ENCODE measurements at places on chromosomes 3 and 15.

DNA sequence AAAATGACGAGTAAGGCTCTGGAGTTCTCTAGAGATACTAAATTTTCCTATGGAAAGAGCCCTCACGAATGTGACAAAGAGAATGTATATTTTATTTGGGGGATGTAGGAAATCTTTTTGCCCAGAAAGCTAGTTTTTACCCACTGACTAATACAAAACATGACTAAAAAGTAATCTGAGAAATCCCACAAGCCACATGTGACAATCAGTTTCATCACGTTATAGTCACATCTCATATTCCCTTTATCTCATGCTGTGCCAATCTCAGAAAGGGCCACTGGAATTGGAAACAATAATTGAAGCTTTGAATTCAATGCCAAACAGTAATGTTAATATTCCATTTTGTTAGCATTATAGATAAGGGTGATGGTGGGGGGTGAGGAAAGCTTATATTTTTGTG, 509.0 kb upstream of the GOLIM4 start:
- DNase-seq = no peak

GRCh38 chr15:85333132-85333831, 47.1 kb upstream of the AKAP13 start:
- DNase-seq = no peak

DNA sequence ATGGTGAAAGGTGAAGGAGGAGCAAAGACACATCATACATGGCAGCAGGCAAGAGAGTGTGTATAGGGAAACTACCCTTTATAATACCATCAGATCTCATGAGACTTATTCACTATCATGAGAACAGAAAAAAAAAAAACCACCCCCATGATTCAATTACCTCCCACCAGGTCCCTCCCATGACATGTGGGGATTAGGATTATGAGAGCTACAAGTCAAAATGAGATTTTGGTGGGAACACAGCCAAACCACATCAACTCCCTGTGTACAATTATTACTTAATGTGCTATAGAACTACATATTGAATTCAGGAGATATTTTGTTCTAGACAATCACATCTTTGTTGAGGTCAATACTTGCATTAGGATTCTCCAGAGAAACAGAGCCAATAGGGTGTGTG, 313.4 kb downstream of the CNTN6 start:
- DNase-seq = no peak

DNA sequence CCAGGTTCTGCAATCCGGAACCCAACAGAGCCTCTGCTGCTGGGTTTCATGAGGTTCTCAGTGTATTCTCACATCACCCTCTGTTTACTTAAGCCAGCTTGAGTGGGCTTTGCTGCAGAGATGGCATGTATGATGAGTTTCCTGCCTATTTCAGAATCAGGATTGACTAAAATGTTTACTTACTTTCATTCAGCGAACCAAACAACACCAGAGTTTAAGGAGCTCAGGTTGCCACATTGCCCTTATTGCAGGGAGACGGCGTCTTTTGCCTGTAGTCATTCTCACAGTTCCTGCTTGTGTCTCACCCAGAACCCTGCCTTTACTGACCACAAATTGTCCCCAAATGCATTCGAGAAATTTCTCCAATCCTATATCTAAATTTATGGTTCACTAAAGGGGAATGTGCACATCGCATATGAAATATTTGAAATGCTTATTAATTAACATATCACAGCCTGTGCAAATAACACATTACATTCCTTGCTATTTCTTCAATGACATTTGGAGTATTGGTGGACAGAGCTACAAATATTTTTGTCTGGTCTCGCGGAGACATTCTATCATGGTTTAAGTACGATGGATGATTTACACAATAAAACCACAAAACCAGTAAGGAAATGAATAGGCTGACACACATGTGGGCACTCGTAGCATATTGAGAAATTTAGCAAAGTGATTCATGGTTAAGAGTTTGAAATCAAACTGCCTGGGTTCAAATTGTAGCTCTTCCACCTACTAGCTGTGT, 377.2 kb upstream of the CFAP20DC start:
- no peak for DNase-seq

DNA sequence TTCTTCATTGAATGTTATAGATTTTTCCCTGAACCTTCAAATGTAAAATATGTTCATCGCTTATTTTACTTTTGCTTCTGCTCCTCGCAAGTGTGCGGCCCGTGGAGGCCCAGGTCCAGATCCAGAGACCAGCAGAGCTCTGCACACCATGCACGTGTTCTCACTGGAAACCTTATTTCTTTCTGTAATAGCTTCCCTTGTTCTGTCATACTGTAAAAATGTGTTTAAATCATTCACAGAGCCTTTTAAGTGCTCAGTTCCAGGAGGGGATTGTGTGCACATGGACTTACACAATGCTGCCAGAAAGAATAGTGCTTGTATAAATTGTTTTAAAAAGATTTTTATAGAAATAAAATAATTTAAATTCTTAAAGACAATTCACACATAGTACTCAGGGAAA, 359.3 kb downstream of the GABRG3 start:
- no peak for DNase-seq

DNA sequence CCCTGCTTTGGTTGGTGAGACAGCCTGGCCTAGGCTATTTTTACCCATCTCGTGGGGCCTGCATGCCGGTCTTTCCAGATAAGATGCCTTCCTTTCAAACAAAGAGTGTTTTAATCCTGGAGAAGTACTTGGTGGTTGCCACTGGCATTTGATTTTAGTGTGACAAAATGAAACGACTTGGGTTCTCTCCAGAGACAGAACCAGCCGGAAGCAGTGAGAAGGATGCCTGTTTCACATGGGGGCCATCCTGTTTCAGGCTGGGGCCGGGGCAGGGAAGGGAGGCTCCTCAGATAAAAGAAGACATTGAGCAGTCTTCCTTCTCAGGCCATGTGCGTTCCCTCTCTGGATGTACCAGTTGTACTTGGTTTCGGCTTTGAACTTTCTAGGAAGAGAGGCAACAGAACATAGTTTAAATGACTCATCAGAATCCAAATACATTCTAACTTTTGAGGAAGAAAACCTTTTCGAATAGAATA, 74.9 kb downstream of the TOP2B start:
- DNase-seq = no peak

DNA sequence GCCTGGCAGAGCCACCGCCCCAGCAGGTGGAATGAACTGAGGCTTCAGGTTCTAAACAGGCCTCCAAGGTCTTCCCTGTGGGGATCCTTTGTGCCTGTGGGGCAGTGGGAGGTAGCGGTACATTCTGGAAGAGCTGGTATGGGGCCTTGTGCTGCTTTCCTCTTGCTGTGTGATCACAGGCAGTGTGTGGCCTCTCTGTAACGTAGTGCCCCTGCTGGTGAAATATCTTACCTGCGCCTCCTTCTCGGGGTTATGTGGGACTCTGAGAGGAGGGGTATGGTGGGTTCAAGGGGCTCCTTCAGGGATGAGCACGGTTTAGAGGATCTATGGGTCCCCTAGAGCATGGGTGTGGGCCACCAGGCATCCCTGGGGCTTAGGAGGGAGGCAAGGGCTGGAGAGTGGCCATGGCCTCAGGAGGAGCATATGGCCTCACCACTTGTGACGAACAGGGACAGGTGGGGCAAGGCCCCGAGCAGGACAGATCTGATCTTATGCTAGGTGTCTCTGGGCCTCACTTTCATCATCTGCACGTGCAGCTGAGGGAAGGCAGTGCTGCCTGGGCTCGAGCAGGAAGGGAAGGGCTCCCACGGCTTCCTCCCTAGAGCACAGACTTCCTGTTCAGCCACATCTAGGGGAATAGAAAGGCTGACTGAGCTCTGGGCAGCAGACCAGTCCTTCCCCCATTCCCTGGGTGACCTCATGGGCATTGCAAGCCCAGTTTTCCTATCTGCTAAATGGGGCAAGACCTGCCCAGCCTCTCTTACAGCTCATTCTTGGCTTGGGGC, 1.9 kb upstream of the ALS2CL start:
- DNase-seq = no peak

GRCh38 chr3:188978421-188979171, 193.2 kb upstream of the TPRG1 start:
- DNase-seq = no peak

DNA sequence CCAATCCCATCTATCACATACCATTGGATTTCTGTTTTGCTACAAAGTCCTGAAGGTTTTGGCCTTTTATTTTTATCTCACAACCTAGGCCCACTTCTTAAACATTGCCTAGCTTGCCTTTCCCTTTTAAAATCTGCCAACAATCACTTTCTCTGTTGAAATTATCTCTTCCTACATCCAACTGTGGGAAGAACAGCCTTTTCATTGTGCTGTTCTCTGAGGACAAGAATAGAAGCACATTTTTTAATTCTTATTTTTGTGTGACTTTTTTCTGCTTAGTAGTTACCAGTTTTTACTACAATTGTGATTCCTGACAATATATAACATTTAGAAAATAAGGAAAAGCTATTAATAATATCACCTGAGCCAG, 159.2 kb downstream of the CNTN6 start:
- DNase-seq = no peak

- no peak for DNase-seq
Measured at GRCh38 chr15:65682404-65682911, 60.7 kb downstream of the SLC24A1 start.

DNA sequence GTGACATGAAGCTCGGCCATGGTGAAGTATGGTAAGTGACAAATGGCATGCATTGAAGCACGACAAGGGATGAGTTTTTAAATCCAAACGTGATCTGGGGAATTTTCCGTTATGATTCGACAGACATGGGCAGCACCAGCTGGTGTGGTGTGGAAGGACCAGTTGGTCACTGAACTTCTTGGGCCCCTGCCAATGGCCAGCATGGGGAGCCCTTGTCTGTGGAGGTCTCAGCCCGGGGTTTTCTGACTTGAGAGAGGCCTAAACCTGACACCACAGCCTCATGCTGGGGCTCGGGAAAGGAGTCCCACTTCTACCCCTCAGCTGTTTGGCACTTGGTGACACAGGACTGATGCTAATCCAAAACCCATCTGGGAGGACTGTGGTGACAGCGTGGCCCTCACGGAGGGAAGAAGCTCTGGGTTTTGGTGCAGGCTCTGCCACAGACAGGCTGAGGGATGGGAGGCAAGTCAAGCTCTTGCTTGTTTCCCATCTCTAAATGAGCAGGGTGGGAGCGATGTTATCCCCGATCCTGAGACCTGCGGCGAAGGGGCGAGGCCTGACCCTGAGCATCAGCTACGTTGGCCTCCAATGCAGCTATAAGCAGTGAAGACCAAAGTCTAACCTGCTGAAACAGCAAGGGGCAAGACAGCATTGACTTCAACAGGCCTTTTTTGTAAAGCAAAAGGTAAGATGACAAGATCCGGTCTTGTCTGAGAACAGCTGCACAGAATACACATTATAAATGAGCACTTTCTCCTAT, 69.5 kb downstream of the ATP1B3 start:
- DNase-seq = no peak

- no peak for DNase-seq
Measured at GRCh38 chr3:101068876-101069606, 75.8 kb upstream of the ABI3BP start.

DNA sequence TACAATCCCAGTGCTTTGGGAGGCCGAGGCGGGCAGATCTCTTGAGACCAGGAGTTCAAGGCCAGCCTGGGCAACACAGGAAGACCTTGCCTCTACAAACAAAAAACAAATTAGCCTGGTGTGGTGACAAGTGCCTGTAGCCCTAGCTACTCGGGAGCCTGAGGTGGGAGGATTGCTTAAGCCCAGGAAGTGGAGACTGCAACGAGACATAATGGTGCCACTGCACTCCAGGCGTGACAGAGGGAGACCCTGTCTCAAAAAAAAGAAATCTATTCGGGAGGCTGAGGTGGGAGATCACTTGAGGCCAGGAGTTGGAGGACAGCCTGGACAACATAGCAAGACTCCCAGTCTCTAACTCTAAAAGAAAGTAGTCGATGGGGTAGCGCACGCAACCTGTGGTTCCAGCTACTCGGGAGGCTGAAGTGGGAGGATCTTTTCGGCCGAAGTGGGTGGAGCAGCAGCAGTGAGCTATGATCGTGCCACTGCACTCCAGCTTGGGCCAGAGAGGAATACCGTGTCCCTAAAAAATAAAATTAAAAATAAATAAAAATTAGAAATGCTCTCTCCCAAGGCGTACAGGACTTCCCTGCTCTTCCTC, 775 bp downstream of the C3orf33 start:
- DNase-seq = peak; percentile 12

GRCh38 chr3:170712336-170712735, 126.5 kb upstream of the SLC7A14 start:
- no peak for DNase-seq

DNA sequence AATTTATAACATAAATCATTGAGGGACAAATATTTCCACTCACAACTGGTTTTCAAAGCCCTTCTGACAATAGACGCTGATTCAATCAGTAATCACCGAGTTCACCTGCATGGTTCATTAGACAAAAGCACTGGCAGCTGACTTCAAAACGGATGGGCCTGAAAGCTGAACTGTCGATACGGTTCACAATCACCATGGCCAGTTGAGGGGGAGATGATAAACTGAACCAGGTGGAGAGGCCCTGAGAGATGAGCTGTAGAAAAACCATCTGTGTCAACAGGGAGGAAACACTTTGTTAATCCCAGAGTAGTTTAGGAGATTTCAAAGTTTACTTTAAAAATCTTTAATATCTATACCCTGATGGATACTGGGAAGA, 75.0 kb downstream of the PEX5L start:
- no peak for DNase-seq

GRCh38 chr3:76656531-76657070, 383.3 kb upstream of the ROBO2 start:
- DNase-seq = no peak

DNA sequence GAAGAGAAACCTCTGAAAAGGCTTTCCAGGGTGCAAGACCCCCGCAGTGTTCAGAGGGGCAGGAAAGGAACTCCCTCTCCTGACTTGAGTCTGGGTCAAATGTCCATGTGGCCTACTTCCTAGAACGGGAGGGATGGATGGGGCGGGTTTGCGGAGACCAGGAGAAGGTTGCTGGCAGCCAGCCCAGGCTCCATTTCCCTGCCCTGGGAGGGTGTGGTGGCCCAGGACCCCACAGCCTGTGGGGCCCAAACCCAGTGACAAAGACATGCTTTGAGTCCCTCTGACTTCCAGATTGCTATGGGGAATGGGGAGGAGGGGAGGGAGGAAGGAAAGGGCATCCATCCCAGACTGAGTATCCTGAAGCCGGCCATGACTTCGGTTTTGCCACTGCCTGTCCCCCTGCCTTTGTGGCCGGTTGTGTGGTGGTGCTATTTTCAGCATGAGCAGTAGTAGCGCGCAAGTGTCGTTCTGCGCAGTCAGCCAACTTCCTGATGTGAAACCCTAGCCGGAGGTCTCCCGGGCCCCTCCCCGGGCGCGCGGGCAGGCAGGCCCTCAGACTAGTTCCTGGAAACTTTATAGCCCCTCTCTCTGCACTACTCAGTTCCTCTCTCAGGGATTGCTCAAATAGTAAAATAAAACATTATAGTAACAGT, 24.4 kb downstream of the MAGEF1 start:
- DNase-seq = no peak

GRCh38 chr3:100825574-100825973, 116.3 kb downstream of the TFG start:
- DNase-seq = no peak

- no peak for DNase-seq
Measured at GRCh38 chr3:43093006-43093405, 12.9 kb downstream of the POMGNT2 start.

DNA sequence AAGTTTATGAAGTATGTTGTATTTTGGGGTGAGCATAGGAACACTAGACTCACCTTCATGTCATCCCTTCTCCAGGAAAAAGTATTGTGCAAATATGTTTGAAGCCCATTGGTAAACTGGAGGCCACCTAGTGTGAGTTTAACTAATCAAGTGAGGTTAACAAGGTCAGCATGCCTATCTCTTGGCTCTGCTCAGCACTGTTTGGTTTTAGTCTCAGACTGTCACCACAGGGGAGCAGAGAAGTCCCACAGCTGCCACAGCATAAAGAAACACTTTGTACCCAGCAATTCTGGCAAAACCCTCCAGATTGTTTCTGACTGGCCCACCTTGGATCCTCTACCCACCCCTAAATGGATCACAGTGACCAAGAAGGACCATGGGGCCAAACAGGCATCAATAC, 152.7 kb downstream of the FEZF2 start:
- DNase-seq = no peak

All from stimulated activated CD8-positive, alpha-beta memory T cell treated with anti-CD3 and anti-CD28 coated beads, Interleukin-2, amount 100 ng/mL, for 1 hour (primary cell).